Activated CD4-positive, CD25-positive, alpha-beta regulatory T cell (primary cell): ENCODE measurements at places on chromosomes 6 and 20.

GRCh38 chr6:150937132-150937906 lies 71.8 kb downstream of the MTHFD1L start:
- DNase-seq = no peak

DNA sequence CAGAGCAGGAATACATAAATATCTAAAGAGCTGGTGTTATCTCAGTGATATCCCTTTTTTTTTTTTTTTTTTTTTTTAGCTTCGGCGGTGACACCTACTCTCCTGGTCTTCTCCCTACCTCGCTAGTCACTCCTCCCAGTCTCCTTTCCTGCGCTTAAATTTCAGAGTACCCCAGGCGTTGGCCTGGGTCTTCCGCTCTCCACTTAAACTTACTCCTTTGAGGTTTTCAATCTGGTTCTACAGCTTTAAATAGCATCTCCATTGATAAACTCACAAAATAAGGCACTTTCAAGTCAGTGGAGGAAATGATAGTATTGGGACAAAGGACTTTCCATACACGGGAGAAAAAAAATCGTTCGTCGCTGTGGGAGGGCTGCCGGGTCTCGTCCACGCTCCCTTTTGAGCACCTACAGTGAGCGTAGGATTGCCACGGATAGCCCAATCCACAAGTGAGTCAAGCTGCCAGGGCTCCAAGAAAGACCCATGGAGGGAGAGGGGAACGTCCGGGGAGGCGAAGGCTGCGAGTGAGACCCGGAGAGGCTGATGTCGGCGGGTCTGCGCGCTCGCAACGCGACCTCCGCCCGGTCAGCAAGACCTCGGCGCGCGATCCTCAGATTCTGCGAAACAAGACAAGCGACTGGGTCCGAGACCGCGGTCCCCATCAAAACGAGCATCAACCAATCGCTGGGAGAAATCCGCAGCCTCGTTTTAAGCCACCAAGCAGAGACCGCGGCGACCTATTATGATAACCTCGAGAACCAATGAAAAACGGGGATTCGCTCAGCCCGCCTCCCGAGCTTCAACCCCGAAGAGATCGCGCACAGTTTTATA lies 672 bp upstream of the SRSF6 start:
- DNase-seq = peak; percentile 67

- no peak for DNase-seq
Measured at GRCh38 chr6:155828989-155829388, 373.4 kb upstream of the NOX3 start.

GRCh38 chr6:147287869-147288271 lies 83.7 kb downstream of the STXBP5 start:
- no peak for DNase-seq
